ENCODE measurements at places on chromosomes 2 and 18.

- no peak for DNase-seq
Observed at GRCh38 chr2:234954551-234954992, 2.8 kb downstream of the SH3BP4 start.

GRCh38 chr2:69017080-69017479, 4.1 kb downstream of the ANTXR1 start:
- DNase-seq, result no peak

- DNase-seq, result no peak
Observed at GRCh38 chr2:219142329-219142728, 18.3 kb downstream of the NHEJ1 start.

- DNase-seq, result no peak
Observed at GRCh38 chr2:69947325-69947931, 14.0 kb downstream of the ASPRV1 start.

DNA sequence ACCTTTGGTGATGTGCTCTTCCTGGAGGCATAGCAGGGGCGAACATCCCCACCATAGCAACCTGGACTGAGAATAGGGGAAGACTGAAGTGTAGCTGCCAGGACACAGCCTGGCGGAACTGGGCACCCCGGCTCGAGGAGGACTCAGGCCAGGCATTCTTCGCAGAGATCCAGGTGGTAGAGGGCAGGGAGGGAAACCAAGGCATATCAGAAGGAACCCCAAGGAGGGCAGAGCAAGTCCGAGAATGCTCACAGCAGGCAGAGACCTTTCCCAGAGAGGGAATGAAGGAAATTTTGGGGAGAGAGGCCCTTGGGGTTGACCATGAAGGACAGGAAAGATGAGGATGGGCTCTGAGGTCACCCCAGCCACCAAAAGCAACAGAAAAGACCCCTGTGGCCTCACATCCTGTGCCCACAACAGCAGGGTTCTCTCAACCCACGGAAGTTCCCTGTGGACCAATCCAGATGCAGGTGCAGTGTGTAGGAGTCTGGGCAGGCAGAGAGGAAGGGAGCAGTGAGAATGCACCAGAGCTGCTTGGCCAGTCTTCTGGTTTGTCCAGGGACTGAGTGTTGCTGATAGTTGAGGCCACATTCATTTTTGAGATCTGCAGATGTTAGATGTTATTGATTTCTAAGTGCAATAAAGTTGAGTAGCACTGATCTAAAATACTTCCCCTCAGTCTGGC, 136.9 kb downstream of the PXDN start:
- DNase-seq, result no peak

- DNase-seq, result no peak
Observed at GRCh38 chr2:235512699-235513053, 18.8 kb downstream of the AGAP1 start.

- no peak for DNase-seq
Observed at GRCh38 chr2:169071455-169071854, 2.1 kb downstream of the DHRS9 start.

DNA sequence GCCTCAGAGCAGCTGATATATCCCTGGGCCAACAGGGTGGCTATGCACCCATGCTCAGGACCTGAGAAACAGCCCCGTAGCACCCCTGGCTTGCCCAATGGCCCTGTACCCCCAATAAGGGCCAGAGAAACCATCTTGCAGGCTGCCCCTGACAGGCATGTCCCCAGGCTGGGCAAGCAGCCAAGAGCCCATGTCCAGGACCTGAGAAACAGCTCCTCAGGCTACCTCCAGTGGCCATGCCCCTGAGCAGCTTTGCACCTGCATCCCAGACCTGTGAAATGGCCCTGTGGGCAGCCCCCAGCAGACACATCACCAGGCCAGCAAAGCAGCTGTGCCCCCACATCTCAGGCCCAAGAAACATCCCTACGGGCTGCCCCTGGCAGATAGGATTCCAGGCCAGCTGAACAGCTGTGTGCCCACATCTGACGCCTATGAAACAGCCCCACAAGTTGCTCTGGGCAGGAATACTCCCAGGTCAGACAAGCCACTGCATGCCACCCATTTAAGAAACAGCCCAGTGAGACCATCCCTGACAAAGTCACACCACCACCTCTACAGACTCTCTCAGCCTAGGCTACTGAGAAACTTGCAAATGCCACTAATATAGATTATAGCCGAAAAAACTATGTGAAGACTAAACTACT, 84.1 kb downstream of the TMEM237 start:
- DNase-seq, result no peak

GRCh38 chr18:35653392-35654135, 72.0 kb downstream of the GALNT1 start:
- DNase-seq, result no peak

DNA sequence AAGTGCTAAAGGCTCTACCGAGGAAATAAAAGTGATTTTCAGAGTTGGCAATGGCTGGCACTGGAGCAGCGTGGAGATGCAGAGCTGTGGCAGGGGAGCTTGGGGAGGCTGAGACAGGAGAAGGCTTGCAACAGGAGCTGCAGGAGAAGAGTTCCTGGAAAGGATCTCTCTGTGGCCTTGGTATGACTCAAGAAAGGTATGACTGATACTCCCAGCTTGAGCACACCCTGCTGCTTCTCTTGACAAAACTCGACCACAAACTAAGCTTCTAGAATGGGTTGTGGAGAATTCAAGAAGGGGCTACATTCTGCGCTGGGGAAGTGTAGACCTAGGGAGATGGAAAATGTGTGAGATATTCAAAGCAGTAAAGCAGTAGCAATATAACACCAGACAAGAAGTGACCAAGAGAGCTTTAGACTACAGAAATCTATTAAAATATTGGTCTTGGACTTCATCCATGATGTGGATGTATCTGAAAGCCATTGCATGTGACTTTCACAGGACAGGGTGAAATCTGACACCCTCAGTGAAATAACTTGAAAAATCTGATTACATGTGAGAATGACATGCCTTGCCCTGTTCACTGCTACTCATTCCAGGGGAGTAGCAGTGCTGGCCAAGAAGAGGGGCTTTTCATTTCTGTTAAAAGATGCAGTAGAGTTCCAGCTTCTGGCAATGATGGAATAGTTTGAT, 41.5 kb downstream of the SUCLG1 start:
- no peak for DNase-seq

DNA sequence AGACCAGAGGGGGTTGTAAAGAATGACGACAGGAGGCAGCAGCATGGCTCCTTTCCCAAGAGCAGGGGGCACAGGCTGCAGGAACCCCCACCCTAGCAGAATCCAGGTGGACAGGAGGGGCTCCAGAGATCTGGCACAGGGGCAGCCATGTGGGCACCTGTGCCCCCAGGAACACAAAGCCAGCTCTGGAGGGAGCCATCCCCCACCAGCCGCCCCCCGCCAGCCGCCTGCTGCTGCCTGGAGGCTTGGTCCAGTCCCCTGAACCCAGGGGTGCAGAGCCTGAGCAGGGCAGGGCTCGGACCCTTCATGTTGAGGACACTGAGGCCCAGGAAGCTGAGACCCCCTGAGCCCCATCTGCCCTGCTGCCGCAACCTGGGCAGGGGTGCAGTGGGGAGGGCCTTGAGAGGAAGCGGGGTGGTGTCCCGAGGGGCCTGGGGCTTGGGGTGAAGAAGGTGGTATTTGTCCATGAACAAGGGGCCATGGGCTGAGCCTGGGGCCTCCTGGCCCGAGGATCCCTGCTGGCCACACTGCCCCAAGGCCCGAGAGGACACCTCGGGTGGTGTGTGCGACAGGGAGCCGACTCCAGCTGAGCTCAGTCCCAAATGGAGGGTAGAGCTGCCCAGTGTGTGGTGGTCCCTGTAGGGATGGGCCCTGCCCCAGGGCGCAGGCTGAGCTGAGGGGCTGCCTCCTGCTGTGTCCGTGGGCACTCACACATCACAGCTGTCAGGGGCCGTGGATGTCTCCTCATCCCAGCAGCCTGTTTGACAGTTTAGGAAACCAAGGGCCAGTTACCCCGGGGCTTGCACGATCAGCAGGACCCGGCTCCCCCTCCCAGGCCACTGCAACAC, 39.8 kb upstream of the SNED1 start:
- no peak for DNase-seq

- no peak for DNase-seq
Observed at GRCh38 chr2:3319134-3319533, 58.5 kb downstream of the EIPR1 start.

DNA sequence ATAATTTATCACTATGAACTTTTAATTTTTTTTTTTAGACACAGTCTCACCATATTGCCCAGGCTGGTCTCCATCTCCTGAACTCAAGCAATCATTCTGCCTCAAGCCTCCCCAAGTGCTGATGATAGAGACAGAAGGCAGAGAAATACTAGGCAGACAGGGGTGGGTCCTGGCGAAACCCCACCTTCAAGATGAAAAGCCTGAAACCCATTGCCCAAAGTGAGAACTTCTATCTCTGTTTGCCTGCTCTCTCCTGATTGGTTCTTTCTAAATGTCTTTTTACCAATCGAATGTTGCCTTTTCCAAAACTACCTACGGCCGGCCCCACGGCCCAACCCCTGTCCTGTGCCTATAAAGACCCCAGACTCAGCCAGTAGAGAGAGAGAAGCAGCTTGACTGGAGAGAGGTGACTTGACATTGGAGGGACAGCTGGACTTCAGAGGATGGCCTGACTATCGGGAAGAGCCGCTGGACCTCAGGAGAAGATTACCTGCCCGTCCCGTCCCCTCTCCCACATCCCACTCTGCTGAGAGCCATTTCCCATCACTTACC, 21.9 kb downstream of the PRKD3 start:
- no peak for DNase-seq

DNA sequence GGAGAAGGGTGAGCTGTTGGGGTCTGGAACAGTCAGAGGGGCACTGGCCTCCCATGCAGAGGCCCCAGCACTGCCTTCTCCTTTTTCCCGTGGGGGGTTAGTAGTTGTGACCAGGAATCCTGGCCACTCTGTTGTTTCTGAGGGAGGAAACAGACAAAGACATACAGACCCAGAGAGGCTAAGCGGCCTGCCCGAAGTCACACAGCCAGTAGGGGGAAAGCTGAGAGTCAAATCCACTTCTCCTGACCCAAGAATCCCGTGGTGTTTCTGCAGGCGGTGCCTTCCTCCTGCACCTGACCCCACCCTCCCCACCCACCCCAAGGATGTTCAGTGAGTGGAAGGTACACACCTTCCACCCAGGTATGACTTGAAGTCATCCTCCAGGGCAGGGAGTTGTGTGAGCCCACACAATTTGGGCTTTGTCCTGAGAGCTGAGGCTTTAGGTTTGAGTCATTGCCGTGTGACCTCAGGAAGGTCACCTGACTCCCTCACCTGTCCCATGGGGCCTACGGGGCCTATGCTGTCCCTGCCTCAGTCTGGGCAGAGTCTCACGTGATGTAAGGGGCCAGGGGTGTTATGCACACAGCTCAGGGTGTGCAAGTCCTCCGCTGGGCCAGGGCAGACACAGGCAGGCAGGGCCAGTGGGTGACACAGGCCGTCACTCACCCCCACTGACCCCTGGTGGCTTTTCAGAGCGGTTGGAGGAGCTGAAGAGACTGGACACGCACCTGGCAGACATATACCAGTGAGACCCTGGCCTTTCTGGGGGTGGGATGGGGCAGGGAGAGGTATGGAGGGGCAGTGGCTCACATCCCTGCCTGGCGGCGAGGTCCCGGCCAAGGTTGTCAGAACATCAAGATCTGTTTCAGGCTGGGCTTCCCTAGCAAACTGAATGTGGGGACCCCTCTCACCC, 5.0 kb downstream of the NT5DC4 start:
- no peak for DNase-seq

GRCh38 chr2:1817256-1818051, 73.1 kb upstream of the PXDN start:
- peak; percentile 55 for DNase-seq

GRCh38 chr2:128437204-128437565, 118.5 kb upstream of the HS6ST1 start:
- no peak for DNase-seq

GRCh38 chr2:71923887-71924533, 223.7 kb downstream of the CYP26B1 start:
- peak; percentile 19 for DNase-seq

- no peak for DNase-seq
Observed at GRCh38 chr2:106304612-106305184, 110.6 kb upstream of the UXS1 start.

DNA sequence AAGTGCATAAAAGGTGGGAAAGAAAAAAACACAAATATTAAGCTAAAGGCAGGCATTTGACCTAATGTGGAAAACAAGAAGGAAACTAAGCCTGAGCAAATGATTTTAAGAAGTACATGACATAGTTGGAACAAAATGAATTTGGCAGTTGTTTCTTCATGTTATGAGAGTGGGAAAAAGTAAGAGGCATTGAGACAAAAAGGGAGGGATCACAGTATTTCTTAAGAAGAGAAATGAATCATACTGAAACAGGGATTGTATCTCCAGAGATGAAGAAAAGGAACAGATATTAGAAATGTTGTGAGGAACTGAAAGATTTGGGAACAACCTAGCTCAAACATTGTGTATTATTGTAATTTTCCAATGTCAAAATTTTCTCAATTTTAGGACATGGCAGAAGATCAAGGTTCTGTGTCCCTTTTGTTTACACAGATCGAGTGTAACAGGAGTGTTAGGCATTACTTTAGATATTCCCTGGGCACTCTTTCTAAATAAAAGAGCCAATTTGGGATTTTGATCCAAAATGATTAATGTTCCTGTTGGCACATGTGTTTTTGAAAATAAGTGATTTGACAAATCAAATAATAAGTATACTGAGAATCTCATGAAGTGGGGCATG, 98.6 kb downstream of the CALCRL start:
- DNase-seq, result no peak

DNA sequence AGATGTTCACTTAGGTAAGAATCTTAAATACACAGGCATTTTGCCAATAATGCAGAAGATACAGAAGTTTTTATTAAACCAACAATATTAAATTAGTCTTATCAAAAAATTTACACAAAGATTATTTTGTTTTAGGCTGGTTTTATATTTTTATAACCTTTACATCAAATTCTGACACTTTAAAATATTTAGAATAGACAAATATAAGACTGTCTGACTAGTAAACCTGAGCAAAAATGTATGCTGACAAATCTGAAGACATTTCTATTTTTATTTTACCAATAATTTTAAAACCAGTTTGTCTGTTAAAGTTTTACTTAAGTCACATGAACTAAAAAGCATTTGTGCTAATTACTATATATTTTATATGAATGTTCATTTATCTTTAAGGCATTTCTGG, 72.1 kb upstream of the ZNF236 start:
- no peak for DNase-seq

GRCh38 chr2:230952226-230952956, 27.3 kb upstream of the GPR55 start:
- no peak for DNase-seq

- no peak for DNase-seq
Observed at GRCh38 chr2:144443837-144444817, 75.8 kb downstream of the ZEB2 start.

- DNase-seq, result no peak
Observed at GRCh38 chr2:37773371-37774130, 102.1 kb upstream of the CDC42EP3 start.

- DNase-seq, result no peak
Observed at GRCh38 chr2:135337071-135337470, 193.9 kb downstream of the ZRANB3 start.

DNA sequence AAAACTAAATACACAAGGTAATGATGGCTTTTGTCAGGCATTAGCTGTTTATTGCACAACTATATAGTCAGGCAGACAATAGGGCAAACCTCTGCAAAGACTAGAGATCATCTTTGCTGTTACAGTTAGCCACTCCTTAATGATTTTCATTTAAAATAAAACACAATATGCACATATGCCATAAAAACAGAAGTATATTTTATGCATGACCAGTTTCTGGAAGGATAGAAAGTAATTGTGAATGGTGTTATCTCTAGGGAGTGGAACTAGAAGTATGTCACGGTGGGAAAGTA, 102.0 kb downstream of the CHN1 start:
- DNase-seq, result no peak

All from non-pigmented ciliary epithelial cell (primary cell).